ENCODE measurements at places on chromosomes 6 and 20. TPM values are rescaled to one million over a fixed set of nuclear protein-coding genes. Genes with fewer than 3 reads are reported as not detected.

- H3K27me3 ChIP-seq: no peaks in the 10 kb centered on the region
- H3K27ac ChIP-seq: no peak overlapping the region
- H3K36me3 ChIP-seq: no peaks in the 10 kb centered on the region
- no peak for DNase-seq
These were observed 125.3 kb downstream of the FAM83B start for GRCh38 chr6:54971825-54972224.

DNA sequence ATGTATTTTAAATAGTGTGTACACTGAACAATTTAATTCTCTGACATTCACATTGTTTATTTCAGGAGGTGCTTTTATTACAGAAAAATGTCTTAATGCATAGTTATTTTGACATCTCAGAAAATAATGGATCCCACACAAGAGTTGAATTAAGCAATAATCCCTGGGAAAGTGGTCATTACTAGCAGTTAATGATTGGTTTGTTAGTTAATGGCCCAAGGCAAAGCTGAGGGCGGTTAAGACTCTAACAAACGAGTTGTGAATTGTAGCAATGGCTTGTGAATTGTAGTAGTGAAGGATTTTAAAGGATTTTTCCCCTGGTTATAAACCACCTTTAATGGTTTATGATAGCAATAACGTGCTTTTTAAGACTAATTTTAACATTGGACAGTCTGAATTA, 1316.0 kb upstream of the GJE1 start:
- no peak overlapping the region for H3K27ac ChIP-seq
- no peaks in the 10 kb centered on the region for H3K27me3 ChIP-seq
- no peaks in the 10 kb centered on the region for H3K36me3 ChIP-seq
- DNase-seq: no peak
- no peaks in the 10 kb centered on the region for H3K4me1 ChIP-seq

GRCh38 chr20:57106030-57106682, 160.3 kb downstream of the BMP7 start:
- H3K36me3 ChIP-seq: no peaks in the 10 kb centered on the region
- H3K27me3 ChIP-seq: peaks cover 7% of the 10 kb centered on the region
- DNase-seq: no peak
- no peak overlapping the region for H3K4me3 ChIP-seq

DNA sequence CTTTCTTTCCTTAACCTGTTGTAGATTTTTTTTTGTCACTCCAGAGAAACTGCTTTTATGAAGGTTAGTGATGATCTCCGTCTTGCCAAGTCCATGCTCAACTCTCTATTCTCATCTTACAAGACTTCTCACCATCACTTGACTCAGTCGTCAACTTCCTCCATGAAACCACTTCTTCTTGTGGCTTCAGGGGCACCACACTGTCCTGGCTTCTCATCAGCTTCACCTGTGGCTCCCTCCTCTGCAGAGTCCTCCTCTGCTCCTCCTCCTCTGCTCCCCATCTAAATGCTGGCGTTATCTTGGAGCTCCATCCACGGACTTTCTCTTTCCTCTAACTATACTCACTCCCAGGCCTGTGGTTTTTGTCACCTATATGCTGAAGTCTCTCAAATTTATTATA, 187.5 kb downstream of the BACH2 start:
- no peaks in the 10 kb centered on the region for H3K36me3 ChIP-seq
- no peak for DNase-seq
- H3K27me3 ChIP-seq: no peaks in the 10 kb centered on the region

DNA sequence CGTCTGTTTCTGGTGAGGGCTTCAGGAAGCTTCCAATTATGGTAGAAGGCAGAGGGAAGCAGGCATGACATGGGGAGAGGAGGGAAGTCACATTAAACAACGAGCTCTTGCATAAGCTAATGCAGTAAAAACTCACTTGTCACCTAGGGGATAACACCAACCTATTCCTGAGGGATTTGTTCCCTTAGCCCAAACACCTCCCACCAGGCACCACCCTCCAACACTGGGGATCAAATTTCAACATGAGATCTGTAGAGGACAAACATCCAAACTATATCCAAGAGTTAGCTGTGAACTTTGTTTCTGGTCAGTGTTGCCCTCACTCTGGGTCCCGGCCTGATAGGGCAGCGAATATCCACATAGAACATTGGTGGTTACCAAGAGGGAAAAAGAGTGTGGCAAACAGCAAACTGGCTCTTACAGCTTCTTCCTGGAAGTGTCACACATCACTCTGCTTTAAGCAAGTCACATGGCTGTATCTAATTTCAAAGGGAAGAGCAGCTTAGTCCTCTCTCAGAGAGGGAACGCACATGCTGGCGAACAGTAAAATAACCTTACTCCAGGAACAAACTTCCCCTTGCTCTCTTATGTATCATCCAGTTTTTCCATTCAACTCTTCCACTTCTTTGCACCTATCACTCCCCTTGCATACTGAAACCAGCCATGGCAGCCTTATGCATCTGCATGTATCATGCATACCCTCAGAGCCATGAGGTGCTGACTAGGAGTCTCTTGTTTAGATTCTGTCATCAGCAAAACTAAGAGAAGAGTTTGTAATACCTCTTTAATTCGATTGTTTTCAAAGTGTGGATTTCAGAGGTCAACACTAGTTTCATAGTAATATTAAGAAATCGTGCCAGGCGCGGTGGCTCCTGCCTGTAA, 4.8 kb upstream of the MOCS1 start:
- H3K27ac ChIP-seq: peak overlapping the region; percentile 48
- H3K4me3 ChIP-seq: no peak overlapping the region
- H3K27me3 ChIP-seq: peaks cover 6% of the 10 kb centered on the region

DNA sequence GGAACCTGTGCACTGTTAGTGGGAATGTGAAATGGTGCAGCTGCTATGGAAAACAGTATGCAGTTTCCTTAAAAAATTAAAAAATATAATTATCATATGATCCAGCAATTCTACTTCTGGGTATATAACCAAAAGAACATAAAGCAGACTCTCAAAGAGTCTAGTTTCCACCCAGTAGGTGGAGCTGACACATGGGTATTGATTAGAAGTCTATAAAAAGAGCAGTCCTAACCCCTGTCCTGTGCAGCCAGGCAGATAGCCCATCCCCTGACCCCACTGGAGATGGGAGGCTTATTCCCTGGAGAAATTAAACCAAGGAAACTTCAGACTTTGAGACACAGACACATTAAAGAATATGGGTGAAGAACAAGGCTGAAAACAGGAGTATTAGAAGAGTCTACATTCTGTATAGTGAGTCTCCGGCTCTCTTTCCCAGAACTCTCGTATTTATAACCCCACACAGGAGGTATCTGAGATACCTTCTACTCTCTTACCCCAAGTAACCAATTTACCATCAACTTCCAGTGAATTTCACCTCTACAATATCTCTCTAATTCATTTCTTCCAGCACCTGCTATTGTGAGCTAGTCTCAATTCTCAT, 92.3 kb downstream of the SEL1L2 start:
- H3K36me3 ChIP-seq: no peaks in the 10 kb centered on the region
- H3K27me3 ChIP-seq: no peaks in the 10 kb centered on the region
- no peak overlapping the region for H3K4me3 ChIP-seq
- DNase-seq: no peak
- no peak overlapping the region for H3K27ac ChIP-seq

- DNase-seq: no peak
- no peak overlapping the region for H3K27ac ChIP-seq
- H3K4me3 ChIP-seq: no peak overlapping the region
- no peaks in the 10 kb centered on the region for H3K4me1 ChIP-seq
- no peaks in the 10 kb centered on the region for H3K36me3 ChIP-seq
These were observed 11.3 kb downstream of the GINS1 start for GRCh38 chr20:25418776-25419175.

- H3K27me3 ChIP-seq: no peaks in the 10 kb centered on the region
- no peak overlapping the region for H3K27ac ChIP-seq
- H3K36me3 ChIP-seq: no peaks in the 10 kb centered on the region
- peak overlapping the region; percentile 65 for H3K4me3 ChIP-seq
These were observed 1.4 kb downstream of the BMP6 start for GRCh38 chr6:7727086-7727945.

GRCh38 chr6:140879946-140880345, 1252.8 kb upstream of the GJE1 start:
- no peak overlapping the region for H3K27ac ChIP-seq
- no peaks in the 10 kb centered on the region for H3K4me1 ChIP-seq
- no peaks in the 10 kb centered on the region for H3K36me3 ChIP-seq
- DNase-seq: no peak

Gene IFT52
- total RNA-seq: 6.9 TPM

Gene HLA-DRA
- total RNA-seq: 108 TPM

Gene OR2B6
- not detected for total RNA-seq

Gene MLIP
- 486 TPM for total RNA-seq

Gene COL11A2
- 0.52 TPM for total RNA-seq

Gene ELOVL2
- 3.5 TPM for total RNA-seq

Gene FERMT1
- total RNA-seq: 1.9 TPM

Gene ACTL10
- total RNA-seq: 0.18 TPM
